ENCODE measurements at places on chromosomes 3 and 15. TPM values are rescaled to one million over a fixed set of nuclear protein-coding genes. Genes with fewer than 3 reads are reported as not detected.

The AADACL2 gene
- total RNA-seq, result not detected

GRCh38 chr3:124633524-124633923 lies 96.7 kb upstream of the UMPS start:
- no peak overlapping the region for H3K27ac ChIP-seq
- no peaks in the 10 kb centered on the region for H3K36me3 ChIP-seq
- DNase-seq, result no peak
- no peak overlapping the region for H3K4me3 ChIP-seq
- H3K4me1 ChIP-seq, result no peaks in the 10 kb centered on the region

- no peaks in the 10 kb centered on the region for H3K36me3 ChIP-seq
- peak overlapping the region; percentile 94 for H3K27ac ChIP-seq
- DNase-seq, result peak; percentile 7
- no peaks in the 10 kb centered on the region for H3K27me3 ChIP-seq
Observed at GRCh38 chr3:141738891-141739363, 829 bp downstream of the RNF7 start.

- no peaks in the 10 kb centered on the region for H3K27me3 ChIP-seq
- H3K27ac ChIP-seq, result no peak overlapping the region
- no peak for DNase-seq
Observed at GRCh38 chr3:136142592-136142991, 53.5 kb downstream of the MSL2 start.

GRCh38 chr3:4957978-4958377 lies 21.3 kb upstream of the BHLHE40 start:
- no peak for DNase-seq
- no peaks in the 10 kb centered on the region for H3K27me3 ChIP-seq
- no peak overlapping the region for H3K27ac ChIP-seq
- no peak overlapping the region for H3K4me3 ChIP-seq
- no peaks in the 10 kb centered on the region for H3K36me3 ChIP-seq

GRCh38 chr3:190117981-190118380 lies 2.7 kb downstream of the P3H2 start:
- H3K4me3 ChIP-seq, result no peak overlapping the region
- peaks cover 5% of the 10 kb centered on the region for H3K4me1 ChIP-seq

DNA sequence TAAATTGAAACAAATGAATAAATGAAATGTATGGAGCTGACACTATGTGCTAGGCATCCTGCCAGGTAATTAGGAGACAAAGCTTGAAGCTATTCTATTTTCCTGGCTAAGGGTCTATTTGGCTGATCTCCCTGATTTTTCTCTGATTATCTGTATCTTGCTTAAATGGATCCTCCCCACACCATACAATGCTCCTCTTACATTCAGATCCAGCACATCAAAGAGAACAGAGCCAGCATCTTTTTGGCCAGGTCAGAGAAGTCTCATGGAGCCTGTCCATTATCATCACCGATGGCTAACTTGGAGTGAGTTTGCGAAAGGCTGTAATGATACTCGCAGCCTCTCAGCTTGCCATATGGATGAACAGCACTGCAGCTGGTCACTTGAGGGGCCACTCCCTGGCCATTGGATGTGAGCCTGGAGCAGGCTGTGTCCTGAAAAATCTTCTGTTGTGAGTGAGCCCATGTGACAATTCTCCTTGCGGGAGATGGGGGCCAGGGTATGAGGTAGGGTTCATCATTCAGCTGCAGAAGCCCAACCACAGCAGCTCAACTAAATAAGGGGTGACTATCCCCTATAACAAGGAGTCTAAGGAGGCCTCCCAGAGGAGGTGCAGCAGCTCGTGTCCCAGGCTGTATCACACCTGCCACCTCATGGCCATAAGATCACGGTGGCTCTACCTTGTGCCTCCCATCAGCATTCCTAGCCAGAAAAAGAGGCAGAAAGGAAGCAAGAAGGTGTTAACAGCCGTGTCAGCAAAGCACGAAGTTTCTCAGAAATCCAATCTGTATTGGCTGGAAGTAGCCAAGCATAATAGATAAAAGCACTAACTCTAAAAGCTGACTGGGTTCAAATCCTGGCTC lies 69.3 kb upstream of the ST8SIA2 start:
- no peak overlapping the region for H3K4me3 ChIP-seq
- H3K27ac ChIP-seq, result no peak overlapping the region
- no peaks in the 10 kb centered on the region for H3K4me1 ChIP-seq
- no peaks in the 10 kb centered on the region for H3K36me3 ChIP-seq
- no peak for DNase-seq
- H3K27me3 ChIP-seq, result peaks cover 11% of the 10 kb centered on the region

GRCh38 chr15:73598530-73599160 lies 34.5 kb downstream of the NPTN start:
- no peak for DNase-seq
- no peak overlapping the region for H3K27ac ChIP-seq
- H3K4me3 ChIP-seq, result no peak overlapping the region
- H3K4me1 ChIP-seq, result peaks cover 13% of the 10 kb centered on the region
- H3K36me3 ChIP-seq, result no peaks in the 10 kb centered on the region
- no peaks in the 10 kb centered on the region for H3K27me3 ChIP-seq

DNA sequence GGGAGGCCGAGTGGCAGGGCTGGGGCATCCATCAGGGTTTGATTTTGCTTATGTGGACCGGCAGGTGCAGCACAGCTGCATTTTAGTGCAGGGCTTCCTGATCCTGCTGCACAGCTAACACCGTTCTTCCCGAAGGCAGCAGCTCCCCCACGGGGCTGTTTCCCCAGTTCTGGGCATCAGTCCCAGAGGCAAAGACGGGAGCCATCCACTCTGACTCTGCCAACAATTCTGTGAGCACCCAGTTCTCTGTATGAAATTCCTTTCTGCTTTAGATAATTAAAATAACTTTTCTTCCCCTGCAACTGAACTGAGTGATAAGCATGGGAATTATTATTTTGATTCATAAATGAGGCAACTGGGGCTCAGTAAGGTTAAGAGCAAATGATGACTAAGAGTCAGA lies 262.9 kb upstream of the ATP10A start:
- no peaks in the 10 kb centered on the region for H3K36me3 ChIP-seq
- H3K27me3 ChIP-seq, result no peaks in the 10 kb centered on the region
- no peak overlapping the region for H3K4me3 ChIP-seq
- no peak overlapping the region for H3K27ac ChIP-seq
- no peak for DNase-seq
- no peaks in the 10 kb centered on the region for H3K4me1 ChIP-seq

The ARNT2 gene
- total RNA-seq, result not detected

The NR2E3 gene
- total RNA-seq, result not detected
